Activated T-cell treated with anti-CD3 and anti-CD28 coated beads, Interleukin-2, amount 50 U/mL, for 72 hours (primary cell): ENCODE measurements at places on chromosomes 2 and 18. TPM values are rescaled to one million over a fixed set of nuclear protein-coding genes. Genes with fewer than 3 reads are reported as not detected.
A peak's percentile ranks its signal among the peaks of the same experiment; 100 is the strongest.

GRCh38 chr18:77012806-77013541 lies 119.6 kb downstream of the MBP start:
- H3K4me1 ChIP-seq = peaks cover 8% of the 10 kb centered on the region
- peaks cover 9% of the 10 kb centered on the region for H3K36me3 ChIP-seq
- no peak overlapping the region for H3K4me3 ChIP-seq
- peak overlapping the region; percentile 75 for H3K27ac ChIP-seq
- H3K27me3 ChIP-seq = no peaks in the 10 kb centered on the region

Gene DPP4
- total RNA-seq = 52.9 TPM

DNA sequence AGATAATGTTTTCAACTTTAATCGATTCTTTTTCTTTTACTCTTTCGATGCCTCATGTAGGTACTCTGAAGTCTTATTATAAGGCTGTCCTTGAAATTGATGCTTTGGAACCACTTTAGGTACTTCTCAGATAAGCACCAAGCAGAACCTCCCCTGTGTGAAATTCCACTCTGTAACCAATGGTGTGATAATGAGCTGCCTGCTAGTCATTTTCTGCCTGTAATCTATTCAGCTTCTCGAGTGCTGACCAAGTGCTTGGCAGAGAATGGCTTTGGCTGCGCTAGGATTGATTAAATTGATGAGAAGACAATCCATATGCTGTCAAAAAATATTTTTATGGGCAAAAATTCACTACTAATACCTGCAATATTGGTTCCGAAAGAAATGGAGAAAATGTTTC lies 132.1 kb upstream of the STON1 start:
- no peak for DNase-seq
- H3K27ac ChIP-seq = no peak overlapping the region
- no peak overlapping the region for H3K4me3 ChIP-seq
- peaks cover 10% of the 10 kb centered on the region for H3K4me1 ChIP-seq
- no peaks in the 10 kb centered on the region for H3K36me3 ChIP-seq
- no peaks in the 10 kb centered on the region for H3K27me3 ChIP-seq

Gene MXD1
- 14.3 TPM for total RNA-seq

GRCh38 chr2:136314240-136314639 lies 196.3 kb upstream of the CXCR4 start:
- H3K27ac ChIP-seq = no peak overlapping the region
- no peaks in the 10 kb centered on the region for H3K27me3 ChIP-seq
- no peak for DNase-seq
- no peaks in the 10 kb centered on the region for H3K36me3 ChIP-seq
- H3K4me1 ChIP-seq = peaks cover 59% of the 10 kb centered on the region
- no peak overlapping the region for H3K4me3 ChIP-seq

Gene CFAP65
- not detected for total RNA-seq

- H3K36me3 ChIP-seq = no peaks in the 10 kb centered on the region
- peaks cover 55% of the 10 kb centered on the region for H3K27me3 ChIP-seq
- peaks cover 4% of the 10 kb centered on the region for H3K4me1 ChIP-seq
- DNase-seq = no peak
- H3K4me3 ChIP-seq = no peak overlapping the region
Measured at GRCh38 chr2:42043789-42044394, 3.9 kb upstream of the PKDCC start.

- H3K4me3 ChIP-seq = no peak overlapping the region
- no peaks in the 10 kb centered on the region for H3K4me1 ChIP-seq
- H3K36me3 ChIP-seq = no peaks in the 10 kb centered on the region
Measured at GRCh38 chr2:222545823-222546795, 109.8 kb downstream of the FARSB start.
